ENCODE measurements at places on chromosomes 4 and X. TPM values are rescaled to one million over a fixed set of nuclear protein-coding genes. Genes with fewer than 3 reads are reported as not detected.

The KCNE5 gene
- total RNA-seq: 0.85 TPM

The BTC gene
- 0.41 TPM for total RNA-seq

GRCh38 chr4:30725562-30725961 is 5.4 kb downstream of the PCDH7 start:
- peaks cover 11% of the 10 kb centered on the region for H3K36me3 ChIP-seq
- H3K27ac ChIP-seq: peak overlapping the region; percentile 83
- DNase-seq: no peak
- H3K4me3 ChIP-seq: peak overlapping the region; percentile 71
- peaks cover 62% of the 10 kb centered on the region for H3K4me1 ChIP-seq
- H3K27me3 ChIP-seq: no peaks in the 10 kb centered on the region

DNA sequence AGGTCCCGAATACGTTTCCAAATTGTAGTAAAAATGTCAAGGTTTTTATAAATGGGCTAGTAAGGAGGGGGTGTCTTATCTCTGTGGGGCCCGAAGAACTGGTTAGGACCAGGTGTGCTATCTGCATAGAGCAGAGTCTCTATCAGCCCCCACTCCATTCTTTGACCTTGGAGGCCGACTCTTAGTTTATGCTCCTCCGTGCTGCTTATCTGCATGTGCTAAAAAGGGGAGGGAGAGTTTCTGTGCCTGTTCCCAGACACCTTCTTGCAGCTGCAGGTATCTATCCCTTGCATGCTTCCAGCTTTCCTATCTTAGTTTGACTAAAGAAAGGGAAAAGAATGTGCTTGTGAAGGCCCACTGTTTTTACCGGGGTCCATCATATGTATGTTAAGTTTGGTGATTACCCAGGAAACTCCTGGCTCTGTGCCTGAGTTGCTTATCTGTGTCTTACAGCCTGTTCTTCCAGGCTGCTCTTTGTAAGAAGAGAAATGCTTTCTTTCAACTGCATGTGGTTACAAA is 28.6 kb upstream of the NAF1 start:
- H3K4me1 ChIP-seq: no peaks in the 10 kb centered on the region
- no peak overlapping the region for H3K27ac ChIP-seq
- peaks cover 7% of the 10 kb centered on the region for H3K27me3 ChIP-seq
- DNase-seq: no peak
- H3K4me3 ChIP-seq: no peak overlapping the region

GRCh38 chr4:1365271-1366178 is 18.5 kb downstream of the UVSSA start:
- H3K27me3 ChIP-seq: no peaks in the 10 kb centered on the region
- H3K27ac ChIP-seq: no peak overlapping the region
- H3K4me1 ChIP-seq: no peaks in the 10 kb centered on the region
- peak; percentile 62 for DNase-seq

GRCh38 chrX:93538575-93538974 is 134.8 kb downstream of the NAP1L3 start:
- H3K4me3 ChIP-seq: no peak overlapping the region
- no peak overlapping the region for H3K27ac ChIP-seq
- no peaks in the 10 kb centered on the region for H3K36me3 ChIP-seq
- DNase-seq: no peak

The S100P gene
- total RNA-seq: 0.95 TPM

GRCh38 chr4:38704622-38705154 is 40.7 kb downstream of the KLF3 start:
- DNase-seq: no peak
- H3K27ac ChIP-seq: no peak overlapping the region
- no peak overlapping the region for H3K4me3 ChIP-seq
- peaks cover 9% of the 10 kb centered on the region for H3K4me1 ChIP-seq
- no peaks in the 10 kb centered on the region for H3K36me3 ChIP-seq

GRCh38 chr4:7944599-7945220 is 5.0 kb upstream of the AFAP1 start:
- no peak overlapping the region for H3K27ac ChIP-seq
- peaks cover 17% of the 10 kb centered on the region for H3K4me1 ChIP-seq
- H3K36me3 ChIP-seq: no peaks in the 10 kb centered on the region
- H3K27me3 ChIP-seq: peaks cover 10% of the 10 kb centered on the region
- no peak overlapping the region for H3K4me3 ChIP-seq
- DNase-seq: no peak

DNA sequence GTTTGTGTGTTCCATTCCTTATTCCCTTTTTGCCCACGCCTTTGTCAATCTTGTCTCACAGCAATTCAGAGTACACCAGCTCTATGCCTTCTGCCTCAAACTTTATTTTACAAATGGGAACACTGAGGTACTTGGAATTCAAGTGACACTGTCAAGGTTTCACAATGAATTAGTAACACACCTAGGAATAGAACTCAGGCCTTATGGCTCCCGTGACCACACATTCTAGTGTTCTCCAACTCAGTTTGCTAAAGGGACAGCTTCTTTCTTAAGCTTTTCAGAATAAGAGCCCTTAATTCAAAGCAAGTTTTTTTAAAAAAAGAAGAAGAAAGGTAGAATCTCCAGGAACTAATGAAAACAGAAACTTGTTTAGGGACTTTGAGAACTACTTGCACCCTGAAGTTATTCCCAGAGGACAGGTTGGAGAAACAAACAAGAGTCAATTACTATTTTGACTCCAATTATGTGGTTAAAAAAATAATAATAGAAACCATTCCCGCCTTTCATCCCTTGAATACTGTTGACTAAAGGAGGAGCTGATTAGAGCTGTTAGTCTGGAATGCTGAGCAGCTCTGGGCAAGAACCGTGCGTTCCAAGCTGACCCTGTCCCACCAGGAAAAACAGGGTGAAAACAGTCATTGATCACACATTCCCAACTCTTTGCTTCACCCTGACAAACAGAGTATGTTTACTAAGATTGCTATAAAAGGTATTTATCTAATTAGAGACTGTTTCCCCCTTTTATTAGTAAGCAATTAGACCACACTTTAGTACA is 408.8 kb upstream of the CNKSR2 start:
- DNase-seq: no peak
- no peaks in the 10 kb centered on the region for H3K36me3 ChIP-seq
- H3K27me3 ChIP-seq: no peaks in the 10 kb centered on the region
- H3K27ac ChIP-seq: no peak overlapping the region

DNA sequence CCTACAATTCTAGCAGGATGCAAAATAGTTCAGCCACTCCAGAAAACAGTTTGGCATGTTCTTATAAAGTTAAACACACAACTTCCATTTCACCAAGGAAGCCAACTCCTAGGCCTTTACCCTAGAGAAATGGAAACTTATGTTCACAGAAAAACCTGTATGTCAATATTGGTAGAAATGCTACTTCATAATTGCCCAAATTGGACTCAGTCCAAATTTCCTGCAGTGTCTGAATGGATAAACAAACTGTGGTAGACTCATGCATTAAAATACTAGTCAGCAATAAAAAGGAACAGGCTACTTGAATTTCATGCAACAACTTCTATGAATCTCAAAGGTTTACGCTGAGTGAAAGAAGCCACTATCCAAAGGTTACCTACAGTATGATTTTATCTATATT is 1738.8 kb upstream of the IGFBP7 start:
- no peak overlapping the region for H3K4me3 ChIP-seq
- DNase-seq: no peak
- H3K27me3 ChIP-seq: no peaks in the 10 kb centered on the region
- no peaks in the 10 kb centered on the region for H3K4me1 ChIP-seq
- no peak overlapping the region for H3K27ac ChIP-seq

The ZCCHC18 gene
- total RNA-seq: 6.8 TPM

GRCh38 chr4:86264241-86264640 is 95.6 kb downstream of the MAPK10 start:
- peaks cover 11% of the 10 kb centered on the region for H3K4me1 ChIP-seq
- no peaks in the 10 kb centered on the region for H3K27me3 ChIP-seq
- no peak overlapping the region for H3K4me3 ChIP-seq
- H3K27ac ChIP-seq: peak overlapping the region; percentile 38
- DNase-seq: no peak

The SMC1A gene
- 44.4 TPM for total RNA-seq

DNA sequence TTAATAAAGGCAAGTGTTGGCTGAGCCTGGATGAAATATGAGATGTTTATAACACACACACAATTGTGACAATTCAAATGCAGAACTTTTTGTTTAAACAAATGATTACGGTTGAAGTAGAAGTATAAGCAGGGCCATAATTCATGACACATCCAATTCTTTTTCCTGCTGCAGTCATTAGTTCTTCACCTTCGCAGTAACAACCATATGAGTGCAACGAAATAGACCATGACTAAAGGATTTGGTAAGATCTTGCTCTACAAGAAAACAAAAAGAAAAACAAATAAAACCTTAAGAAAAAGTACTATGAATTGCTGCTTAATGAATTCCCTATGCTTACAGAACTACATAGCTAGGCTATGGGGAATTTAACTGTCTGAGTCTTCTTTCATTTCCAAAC is 13.9 kb upstream of the BMPR1B start:
- no peaks in the 10 kb centered on the region for H3K4me1 ChIP-seq
- H3K36me3 ChIP-seq: peaks cover 2% of the 10 kb centered on the region
- DNase-seq: no peak
- H3K4me3 ChIP-seq: no peak overlapping the region

DNA sequence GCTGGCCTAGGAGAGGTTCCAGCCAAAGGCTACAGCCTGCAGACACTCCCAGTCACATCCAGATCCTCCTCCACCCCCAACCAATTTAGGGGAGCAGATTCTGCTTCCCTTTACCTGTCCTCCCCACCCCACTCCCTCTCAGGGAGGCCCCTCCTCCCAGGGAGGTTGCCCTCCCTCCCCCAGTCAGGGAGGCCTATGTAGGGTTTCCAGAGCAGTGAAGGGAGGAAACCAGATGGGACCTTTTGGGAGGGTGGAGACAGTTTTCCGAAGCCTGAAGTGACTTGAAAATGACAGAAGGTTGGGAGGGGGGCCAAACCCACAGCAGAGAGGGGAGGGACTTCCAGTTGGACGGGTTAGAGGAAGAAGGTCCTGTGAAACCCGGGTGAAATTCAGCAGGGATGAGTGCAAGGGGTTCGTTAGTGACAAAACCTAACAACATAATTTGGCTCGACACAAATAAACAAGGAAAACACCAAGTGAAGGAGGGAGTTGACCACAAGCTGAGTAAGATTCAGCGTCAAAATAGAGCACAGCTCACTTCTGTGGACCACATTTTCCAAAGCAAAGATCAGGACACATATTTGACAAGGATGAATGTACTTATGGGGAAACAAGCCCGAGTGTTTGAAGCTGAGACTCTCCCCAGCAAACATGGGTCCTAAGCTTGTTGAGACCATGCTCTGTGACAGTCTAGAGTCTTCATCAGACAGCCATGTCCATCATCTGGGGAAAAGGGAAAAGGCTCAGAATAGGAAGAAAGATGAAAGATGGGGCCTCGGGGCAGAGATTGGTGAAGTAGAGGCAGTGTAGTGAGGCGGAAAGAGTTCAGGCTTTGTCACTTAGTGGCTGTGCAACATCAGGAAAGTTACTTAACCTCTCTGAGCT is 46.4 kb downstream of the PRPS1 start:
- no peaks in the 10 kb centered on the region for H3K27me3 ChIP-seq
- H3K36me3 ChIP-seq: no peaks in the 10 kb centered on the region
- peak overlapping the region; percentile 76 for H3K4me3 ChIP-seq
- no peak for DNase-seq
- H3K4me1 ChIP-seq: peaks cover 62% of the 10 kb centered on the region
- peak overlapping the region; percentile 97 for H3K27ac ChIP-seq

DNA sequence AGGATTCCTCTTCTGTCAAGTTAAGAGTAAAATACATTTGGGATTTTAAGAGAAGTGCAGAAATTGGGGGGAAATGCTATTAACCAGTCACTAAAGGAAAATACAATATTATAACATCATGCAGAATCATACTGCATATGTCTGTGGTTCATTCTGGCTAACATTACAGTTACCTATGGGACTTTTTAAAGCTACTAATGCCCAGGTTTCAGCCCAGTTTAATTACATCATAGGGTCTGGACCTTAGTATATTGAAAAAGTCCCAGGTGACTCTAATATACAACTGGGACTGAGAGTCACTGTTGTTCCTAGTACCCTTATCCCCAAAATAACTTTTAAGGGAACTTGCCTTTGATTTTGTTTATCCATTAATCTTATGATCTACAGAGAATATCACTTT is 10.0 kb downstream of the ABCE1 start:
- H3K4me1 ChIP-seq: no peaks in the 10 kb centered on the region
- H3K36me3 ChIP-seq: peaks cover 30% of the 10 kb centered on the region
- no peak overlapping the region for H3K4me3 ChIP-seq

- H3K4me3 ChIP-seq: no peak overlapping the region
- H3K27ac ChIP-seq: no peak overlapping the region
- no peaks in the 10 kb centered on the region for H3K36me3 ChIP-seq
- H3K27me3 ChIP-seq: peaks cover 11% of the 10 kb centered on the region
- no peak for DNase-seq
Observed at GRCh38 chrX:39175418-39176057, 374.3 kb downstream of the MID1IP1 start.

The TRAM1L1 gene
- 4.1 TPM for total RNA-seq

DNA sequence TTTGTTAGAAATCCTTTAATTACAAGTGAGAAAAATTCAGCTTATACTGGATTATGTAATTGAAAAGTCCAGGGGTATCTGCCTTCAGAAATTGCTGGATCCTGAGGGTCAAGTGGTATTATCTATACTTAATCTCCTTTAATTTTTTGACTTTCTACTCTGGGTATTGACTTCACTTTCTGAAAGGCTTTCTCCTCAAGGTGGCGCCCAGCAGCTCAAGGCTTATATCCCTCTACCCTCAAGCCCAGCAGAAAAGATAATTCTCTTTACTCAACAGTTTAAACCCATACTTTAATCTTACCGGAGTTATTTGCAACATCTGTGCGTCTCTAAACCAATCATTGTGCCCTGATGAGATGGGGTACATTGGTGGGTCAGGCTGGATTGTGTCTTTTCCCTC is 129.5 kb downstream of the LARP7 start:
- no peaks in the 10 kb centered on the region for H3K27me3 ChIP-seq
- no peak for DNase-seq
- no peaks in the 10 kb centered on the region for H3K36me3 ChIP-seq
- no peak overlapping the region for H3K4me3 ChIP-seq
- no peak overlapping the region for H3K27ac ChIP-seq

GRCh38 chr4:2925496-2925895 is 37.7 kb downstream of the NOP14 start:
- peaks cover 33% of the 10 kb centered on the region for H3K4me1 ChIP-seq
- H3K4me3 ChIP-seq: no peak overlapping the region
- peaks cover 36% of the 10 kb centered on the region for H3K36me3 ChIP-seq
- DNase-seq: peak; percentile 24
- peak overlapping the region; percentile 2 for H3K27ac ChIP-seq
- H3K27me3 ChIP-seq: no peaks in the 10 kb centered on the region

DNA sequence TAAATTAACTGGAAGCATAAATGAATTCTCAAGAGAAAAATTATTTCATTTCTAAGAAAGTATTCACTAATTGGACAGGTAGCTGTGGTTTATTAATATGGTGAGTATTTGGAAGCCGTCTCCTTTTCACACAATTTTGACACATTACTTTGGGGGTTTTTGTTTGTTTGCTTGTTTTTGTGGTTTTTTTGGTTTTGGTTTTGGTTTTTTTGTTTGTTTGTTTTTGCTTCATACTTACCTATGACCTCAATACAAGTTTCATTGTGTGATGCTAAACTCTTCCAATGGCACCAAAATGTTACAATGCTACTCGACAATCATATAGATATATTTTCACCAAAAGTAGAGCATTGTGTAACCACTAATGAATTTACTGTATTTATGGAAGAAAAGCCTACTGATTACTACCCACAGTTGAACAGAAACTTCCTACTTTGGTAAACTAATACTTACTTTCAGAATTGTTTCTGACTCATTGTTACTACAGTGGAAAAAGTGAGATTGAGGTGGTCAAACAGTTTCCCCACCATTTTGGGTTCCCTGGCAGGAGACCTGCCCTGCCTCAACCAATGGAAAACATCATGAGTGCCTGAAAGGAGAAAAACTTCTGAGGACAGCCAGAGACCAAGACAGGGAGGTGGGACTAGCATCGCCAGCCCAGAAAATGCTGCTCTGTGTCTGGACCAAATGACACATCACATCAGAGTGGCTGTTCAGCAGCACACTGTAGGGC is 443.1 kb downstream of the HNRNPD start:
- peaks cover 6% of the 10 kb centered on the region for H3K27me3 ChIP-seq
- no peak overlapping the region for H3K27ac ChIP-seq
- DNase-seq: no peak
- no peak overlapping the region for H3K4me3 ChIP-seq
- no peaks in the 10 kb centered on the region for H3K36me3 ChIP-seq

Measured in chondrocyte (in vitro differentiated cells).